Activated CD8-positive, alpha-beta T cell treated with anti-CD3 and anti-CD28 coated beads for 36 hours (primary cell): ENCODE measurements at places on chromosomes 12 and 14. TPM values are rescaled to one million over a fixed set of nuclear protein-coding genes. Genes with fewer than 3 reads are reported as not detected.

DNA sequence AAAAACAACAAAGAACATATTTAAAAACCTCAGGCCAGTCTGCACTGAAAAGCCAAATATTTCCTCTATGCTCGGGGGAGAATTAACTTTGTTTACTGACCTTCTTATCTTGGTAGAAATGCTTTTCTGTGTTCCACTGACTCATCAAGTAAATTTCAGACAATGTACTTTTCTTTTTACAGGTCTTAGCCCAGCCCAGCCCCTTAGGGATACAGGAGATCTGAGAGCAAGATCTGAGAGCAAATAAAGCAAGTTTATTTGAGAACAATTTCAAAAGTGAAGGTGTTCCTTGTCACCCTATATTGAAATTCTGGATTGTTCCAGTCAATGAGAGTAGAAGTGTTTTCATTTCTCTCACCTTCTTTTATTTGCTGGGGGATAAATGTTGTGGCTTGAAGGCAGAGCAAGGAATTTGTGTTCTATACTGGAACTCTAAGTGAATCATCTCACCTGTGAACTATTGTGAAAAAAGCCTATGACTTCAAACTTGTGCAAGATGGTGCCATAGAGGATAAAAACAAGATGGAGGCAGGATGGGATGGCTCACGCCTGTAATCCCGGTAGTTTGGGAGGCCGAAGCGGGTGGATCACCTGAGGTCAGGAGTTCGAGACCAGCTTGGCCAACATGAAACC is 7.9 kb upstream of the GPRC5A start:
- no peak for DNase-seq
- peaks cover 8% of the 10 kb centered on the region for H3K4me1 ChIP-seq
- H3K27ac ChIP-seq, result no peak overlapping the region
- H3K4me3 ChIP-seq, result no peak overlapping the region

LALBA gene
- total RNA-seq, result not detected

- H3K27me3 ChIP-seq, result peaks cover 2% of the 10 kb centered on the region
- DNase-seq, result no peak
- no peaks in the 10 kb centered on the region for H3K36me3 ChIP-seq
- H3K4me3 ChIP-seq, result no peak overlapping the region
Observed at GRCh38 chr14:79605849-79606248, 605.5 kb downstream of the DIO2 start.

DNA sequence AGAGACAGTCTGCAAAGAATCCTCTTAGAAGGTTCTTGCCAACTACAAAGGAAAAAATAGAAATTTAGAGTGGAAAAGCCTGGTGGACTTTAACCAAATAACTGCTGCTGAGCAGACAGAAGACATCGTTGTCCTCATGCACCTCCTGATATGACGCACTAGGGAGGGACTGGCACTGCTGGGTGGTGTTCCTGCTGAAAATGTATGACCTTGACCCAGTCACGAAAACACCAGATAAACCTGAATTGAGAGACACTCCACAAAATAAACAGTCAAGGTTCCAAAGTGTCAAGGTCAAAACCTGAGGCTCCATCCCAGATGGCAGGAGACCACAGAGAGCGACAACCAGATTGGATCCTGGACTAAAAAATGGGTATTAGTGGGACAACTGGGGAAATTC is 61.9 kb downstream of the CHGA start:
- no peak overlapping the region for H3K4me3 ChIP-seq
- no peak overlapping the region for H3K27ac ChIP-seq
- H3K27me3 ChIP-seq, result no peaks in the 10 kb centered on the region
- peaks cover 34% of the 10 kb centered on the region for H3K36me3 ChIP-seq
- peaks cover 3% of the 10 kb centered on the region for H3K4me1 ChIP-seq

CEP170B gene
- 2.3 TPM for total RNA-seq
